Fibroblast of skin of back (primary cell): ENCODE measurements at places on chromosomes 7 and 10.

GRCh38 chr7:158166386-158167340 is 421.0 kb downstream of the PTPRN2 start:
- no peak for DNase-seq

- no peak for DNase-seq
These were observed 1139.9 kb upstream of the LRRN3 start for GRCh38 chr7:109950821-109951564.

DNA sequence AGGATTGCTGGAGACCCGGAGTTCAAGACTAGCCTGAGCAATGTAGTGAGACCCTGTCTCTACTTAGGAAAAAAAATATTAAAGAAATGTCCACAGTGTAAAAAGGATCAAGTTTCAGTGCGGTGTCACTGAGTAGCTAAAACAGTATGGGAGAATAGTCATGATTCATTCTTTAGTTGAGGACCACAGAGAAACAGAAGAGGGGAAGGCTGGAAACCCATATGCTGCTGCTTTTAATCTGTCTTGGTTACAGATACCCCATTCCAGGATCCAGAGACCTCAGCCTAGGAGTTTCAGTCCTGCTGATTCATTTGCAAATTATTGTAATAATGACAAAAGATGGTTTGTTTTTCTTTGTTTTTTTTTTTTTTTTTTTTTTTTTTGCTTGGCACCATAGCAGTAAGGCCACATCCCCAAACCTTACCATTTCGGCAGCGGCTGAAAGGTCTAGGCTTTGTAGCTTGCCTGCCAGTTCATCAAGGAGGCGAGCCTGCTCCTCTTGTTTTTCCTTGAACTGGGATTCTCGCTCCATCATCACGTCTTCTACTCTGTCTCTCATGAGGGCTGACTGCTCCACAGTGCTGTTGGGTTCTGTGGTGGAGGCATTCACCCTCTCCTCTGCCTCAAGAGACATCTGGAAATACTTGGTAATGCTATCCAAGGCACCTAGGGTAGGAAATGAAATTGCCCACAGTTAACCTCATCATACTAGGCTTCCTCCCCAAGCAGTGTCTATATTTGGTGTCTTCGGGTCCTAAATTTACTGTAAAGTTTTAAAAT is 44.2 kb downstream of the DLD start:
- peak; percentile 92 for DNase-seq

DNA sequence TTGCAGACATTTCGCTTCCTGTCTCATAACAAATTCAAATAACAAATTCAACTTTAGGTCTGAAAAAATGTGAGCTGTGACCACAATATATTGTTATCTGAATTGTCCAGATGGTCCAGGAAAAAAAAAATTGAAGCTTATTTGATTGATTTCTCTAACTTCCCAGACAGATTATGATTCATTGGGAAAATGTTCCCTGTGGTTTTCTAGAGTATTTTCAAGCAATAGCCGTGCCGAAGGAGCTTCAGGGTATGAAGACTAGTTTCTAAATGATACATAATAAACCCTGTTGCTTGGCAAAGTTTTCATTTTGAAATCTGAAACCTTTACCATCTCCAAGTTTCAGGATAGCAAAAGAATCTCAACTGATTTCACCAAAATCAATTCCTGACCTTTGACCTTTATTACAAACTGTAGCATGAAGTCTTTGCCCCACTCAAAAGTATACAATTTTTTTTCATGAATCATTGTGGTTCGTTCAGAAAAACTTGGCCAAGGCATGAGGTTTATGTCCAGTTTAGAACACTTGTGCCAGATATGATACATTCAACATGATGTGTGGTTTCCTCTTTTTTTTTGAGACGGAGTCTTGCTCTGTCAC is 109.9 kb downstream of the JCAD start:
- DNase-seq = peak; percentile 98

GRCh38 chr10:27496137-27496536 is 8.0 kb upstream of the RAB18 start:
- no peak for DNase-seq

GRCh38 chr7:158760936-158761335 is 56.3 kb upstream of the NCAPG2 start:
- no peak for DNase-seq

GRCh38 chr10:77716458-77717317 is 79.1 kb upstream of the KCNMA1 start:
- DNase-seq = peak; percentile 40

DNA sequence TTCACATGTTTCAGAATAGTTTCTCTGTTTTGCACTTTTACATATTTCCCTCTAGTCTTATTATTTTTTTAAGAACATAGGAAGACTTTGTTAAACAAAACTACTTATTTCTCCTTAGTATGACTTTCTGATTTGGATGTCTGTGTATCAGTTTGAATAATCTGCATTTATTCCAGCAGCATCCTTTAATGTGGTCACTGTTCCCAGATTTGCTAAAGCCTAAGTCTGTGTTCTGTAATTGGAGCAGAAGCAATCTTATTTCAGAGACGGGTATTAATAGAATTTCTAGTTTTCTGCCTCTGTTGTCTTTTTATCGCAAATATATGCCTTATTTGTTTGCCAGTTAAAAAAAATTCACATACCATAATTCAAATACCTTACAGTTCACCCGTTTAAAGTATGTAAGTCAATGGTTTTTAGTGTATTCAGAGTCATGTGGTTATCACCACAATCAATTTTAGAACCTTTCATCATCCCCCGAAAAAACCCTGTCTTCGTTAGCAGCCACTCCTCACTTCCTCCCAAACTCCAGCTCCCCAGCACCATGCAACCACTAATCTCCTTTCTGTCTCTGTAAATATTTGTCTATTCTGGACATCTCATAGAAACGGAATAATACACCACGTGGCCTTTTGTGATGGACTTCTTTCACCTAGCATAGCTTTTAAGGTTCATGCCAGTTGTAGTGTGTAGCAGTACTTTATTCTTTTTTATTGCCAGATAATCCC is 58.7 kb downstream of the INPP5F start:
- no peak for DNase-seq

- DNase-seq = peak; percentile 20
These were observed 34.3 kb upstream of the NPVF start for GRCh38 chr7:25262586-25262985.

DNA sequence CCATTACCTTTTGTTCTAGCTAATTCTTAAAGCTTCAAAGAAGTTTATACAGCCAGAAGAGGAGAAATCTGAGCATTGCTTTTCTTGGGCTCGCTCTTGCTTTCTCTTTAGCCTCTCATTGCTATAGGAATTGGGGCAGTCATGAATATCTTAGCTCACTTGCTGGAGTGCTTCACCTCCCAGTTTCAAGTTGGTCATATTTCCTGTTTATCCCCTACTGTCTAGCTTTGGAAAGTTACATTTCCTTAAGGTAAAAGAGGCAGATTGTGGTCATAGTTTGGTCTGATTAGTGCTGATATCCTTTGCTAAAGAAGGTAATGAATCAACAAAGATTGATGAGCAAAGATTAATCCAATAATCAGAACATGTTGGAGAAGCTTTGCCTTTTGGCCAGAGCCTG is 77.7 kb upstream of the GLI3 start:
- peak; percentile 22 for DNase-seq

DNA sequence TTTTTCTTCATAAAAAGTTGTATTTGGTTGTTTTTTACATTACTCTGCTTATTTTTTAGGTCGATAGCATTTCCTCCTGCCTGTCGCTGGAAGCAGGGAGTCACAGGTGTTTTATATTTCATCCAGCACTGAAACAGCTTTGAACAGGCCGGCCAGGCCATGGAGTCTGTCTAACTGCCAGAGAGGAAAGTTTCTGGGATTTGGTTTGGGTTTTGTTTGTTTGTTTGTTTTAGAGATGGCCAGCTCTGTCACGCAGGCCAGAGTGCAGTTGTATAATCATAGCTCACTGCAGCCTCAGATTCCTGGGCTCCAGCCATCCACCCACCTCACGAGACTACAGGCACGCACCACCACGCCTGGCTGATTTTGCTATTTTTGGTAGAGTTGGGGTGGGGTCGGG is 23.4 kb downstream of the PROSER2 start:
- no peak for DNase-seq

DNA sequence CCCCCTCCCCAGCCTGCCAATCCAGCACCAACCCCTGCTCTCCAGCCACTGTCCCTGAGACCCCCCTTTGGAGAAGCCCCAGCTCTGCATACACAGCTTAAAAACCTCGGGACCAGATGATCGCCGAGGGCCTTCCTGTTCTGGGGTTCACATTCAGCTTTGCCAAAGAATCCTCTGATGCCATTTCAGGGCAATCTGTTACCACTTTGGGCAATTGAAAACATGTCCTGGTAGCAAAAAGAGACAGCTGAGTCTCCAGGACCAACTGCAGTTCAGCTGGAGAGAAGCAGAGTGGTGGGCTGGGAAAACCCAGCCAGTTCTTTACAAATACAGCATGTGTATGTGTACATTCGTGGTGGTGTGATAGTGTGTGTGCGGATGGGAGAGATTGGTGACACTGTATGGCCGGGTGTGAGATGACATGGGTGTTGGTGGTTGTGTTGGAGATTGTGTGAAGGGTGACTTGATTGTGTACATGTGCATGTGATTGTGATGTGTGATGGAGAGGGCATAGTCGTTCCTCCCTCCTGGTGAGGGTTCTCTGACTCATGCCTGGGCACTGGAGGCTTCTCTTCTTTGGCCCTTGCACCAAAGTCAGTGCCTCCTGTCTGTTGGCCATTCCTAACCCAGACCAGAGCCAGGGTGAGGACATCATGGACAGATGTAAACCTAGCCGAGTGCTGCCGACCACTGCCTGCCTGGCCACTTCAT is 48.5 kb upstream of the AQP1 start:
- no peak for DNase-seq

DNA sequence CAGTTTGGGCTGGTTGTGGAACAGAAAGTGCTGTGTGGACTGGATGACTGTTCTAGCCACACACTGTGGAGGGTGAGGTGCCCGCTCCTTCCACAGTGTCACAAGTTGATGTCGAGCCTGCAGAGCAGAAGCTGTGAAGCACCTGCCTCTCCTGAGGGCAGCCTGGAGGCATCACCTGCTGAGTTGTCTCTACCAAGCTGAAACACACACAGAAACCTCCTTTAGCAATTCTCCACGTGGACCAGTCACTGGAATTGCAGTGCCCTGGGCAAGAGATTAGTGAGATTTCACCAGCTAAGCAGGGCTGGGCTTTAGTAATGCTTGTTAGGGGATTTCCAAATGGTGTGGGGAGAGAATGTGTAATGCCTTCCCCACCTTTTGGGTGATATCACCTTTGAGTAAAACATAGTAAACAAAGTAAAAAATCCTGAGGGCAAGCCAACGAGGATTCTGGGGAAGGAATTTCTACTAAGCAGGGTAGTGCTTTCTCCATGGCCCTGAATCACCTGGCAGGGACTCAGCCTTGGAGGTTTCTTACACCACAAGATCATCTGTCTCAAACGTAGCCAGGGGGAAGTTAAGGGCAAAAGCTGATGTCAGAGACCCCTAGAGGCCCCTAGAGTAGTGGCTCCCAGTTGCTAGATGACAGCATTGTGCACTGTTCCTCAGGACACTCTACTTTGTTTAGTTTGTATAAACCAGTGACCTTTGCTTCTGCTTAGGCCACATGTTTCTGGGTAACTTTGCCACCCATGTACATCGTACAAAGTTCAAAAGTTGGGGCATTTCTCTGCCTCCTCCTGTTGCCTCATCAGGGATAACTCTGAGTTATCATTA is 233.1 kb upstream of the IGFBP3 start:
- no peak for DNase-seq

- DNase-seq = peak; percentile 95
These were observed at the start of gene SCD for GRCh38 chr10:100346765-100347567. Gene SCD, plus strand, starts transcription at chr10:100347233. Its CDS starts 272 bp downstream, at chr10:100347505.

DNA sequence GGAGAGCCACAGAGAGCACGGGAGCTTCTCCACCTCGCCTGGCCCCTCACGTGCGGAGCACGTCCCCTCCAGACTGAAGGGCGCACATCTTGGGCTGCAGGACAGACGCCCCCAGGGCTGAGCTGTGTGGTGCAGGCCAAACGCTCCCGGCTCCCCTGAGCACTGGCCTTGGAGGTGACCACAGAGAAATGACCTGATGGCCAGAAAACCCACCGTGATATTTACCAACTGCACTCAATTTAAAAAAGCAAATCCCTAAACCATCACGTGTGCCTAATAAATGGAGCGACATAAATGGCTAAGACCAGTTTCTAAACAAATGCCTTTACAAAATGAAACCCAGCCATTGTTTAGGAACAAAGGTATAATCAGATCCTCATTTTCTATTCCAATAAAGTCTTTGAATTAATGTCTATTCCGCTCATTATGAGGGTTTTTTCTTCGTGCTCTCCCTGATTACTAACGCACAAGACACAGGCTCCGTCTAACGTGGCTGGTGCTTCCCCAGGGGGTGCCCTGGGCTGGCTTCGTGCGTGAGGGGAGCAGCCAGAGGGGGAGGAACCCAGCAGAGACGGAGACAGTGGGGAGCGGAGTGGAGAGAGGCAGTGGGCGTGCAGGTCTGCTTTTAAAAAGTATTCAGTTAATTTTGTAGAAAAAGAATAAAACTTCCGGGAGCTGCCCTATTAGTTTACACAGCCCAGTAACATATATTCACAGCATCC is 190.3 kb downstream of the DNAJB6 start:
- DNase-seq = no peak

DNA sequence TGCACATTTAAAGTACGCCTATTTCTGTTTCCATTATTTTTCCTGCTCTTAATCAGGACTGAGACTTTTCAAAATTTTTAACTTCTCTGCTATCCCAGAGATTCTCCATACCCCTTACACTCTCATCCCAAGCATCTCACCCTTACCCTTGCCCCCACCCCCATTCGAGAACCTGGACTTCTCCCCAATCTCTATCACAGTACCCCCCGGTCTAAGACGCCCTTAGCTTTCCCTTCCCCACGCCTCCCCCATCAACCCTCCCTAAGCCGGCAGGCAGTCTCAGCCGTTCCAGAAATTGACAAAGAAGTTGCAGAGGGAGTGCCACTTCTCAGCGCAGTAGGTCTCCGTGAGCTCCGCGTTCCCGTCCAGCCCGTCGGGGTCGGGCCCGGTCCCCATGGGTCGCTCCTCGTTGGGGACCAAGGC is 1.4 kb downstream of the FGFBP3 start:
- no peak for DNase-seq

DNA sequence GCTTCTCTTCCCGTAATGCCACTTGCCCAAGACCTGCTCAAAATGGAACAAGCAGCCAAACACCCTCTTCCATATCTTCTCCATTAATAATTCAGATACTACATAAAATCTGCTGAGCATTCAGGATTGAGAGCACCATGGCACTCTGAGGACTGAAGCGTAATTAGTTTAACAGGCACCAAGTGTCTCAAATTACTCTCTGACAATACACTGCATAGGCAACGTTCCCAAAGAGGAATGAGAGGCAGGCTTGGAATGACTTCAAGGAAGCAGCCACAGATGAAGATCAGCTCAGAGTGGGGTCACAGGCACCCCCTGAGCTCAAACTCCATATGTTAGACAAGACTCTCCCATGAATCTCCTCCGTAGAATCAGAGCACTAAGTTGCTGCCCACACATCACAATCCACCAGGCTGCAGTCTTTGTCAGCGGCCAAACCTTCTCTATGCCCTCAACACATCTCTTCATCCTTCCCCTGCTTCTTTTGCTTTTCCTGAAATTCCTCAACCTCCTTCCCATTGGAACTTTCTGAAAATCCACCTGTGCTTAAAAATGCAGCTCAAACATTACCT is 4.7 kb upstream of the ABLIM1 start:
- DNase-seq = no peak
